ENCODE measurements at places on chromosomes 2 and 18.

- peak overlapping the region; percentile 82 for H3K27ac ChIP-seq
- H3K4me1 ChIP-seq: peaks cover 65% of the 10 kb centered on the region
- H3K36me3 ChIP-seq: peaks cover 37% of the 10 kb centered on the region
- H3K27me3 ChIP-seq: no peaks in the 10 kb centered on the region
- peak overlapping the region; percentile 59 for H3K4me3 ChIP-seq
Observed at GRCh38 chr2:48343571-48344440, 186.1 kb upstream of the STON1 start.

- H3K27ac ChIP-seq: no peak overlapping the region
- no peak overlapping the region for H3K4me3 ChIP-seq
- H3K4me1 ChIP-seq: peaks cover 6% of the 10 kb centered on the region
- DNase-seq: no peak
Observed at GRCh38 chr18:14092625-14093306, 39.5 kb downstream of the ZNF519 start.

GRCh38 chr2:8704906-8705305 lies 23.1 kb downstream of the ID2 start:
- H3K4me3 ChIP-seq: no peak overlapping the region
- no peak for DNase-seq
- H3K27me3 ChIP-seq: no peaks in the 10 kb centered on the region
- no peak overlapping the region for H3K27ac ChIP-seq
- no peaks in the 10 kb centered on the region for H3K36me3 ChIP-seq
- no peaks in the 10 kb centered on the region for H3K4me1 ChIP-seq

GRCh38 chr2:39679805-39680204 lies 14.1 kb downstream of the TMEM178A start:
- H3K4me3 ChIP-seq: no peak overlapping the region
- H3K4me1 ChIP-seq: no peaks in the 10 kb centered on the region
- no peak for DNase-seq
- no peaks in the 10 kb centered on the region for H3K36me3 ChIP-seq

GRCh38 chr2:28128281-28128950 lies 237.9 kb downstream of the BABAM2 start:
- no peaks in the 10 kb centered on the region for H3K27me3 ChIP-seq
- DNase-seq: no peak
- no peak overlapping the region for H3K27ac ChIP-seq
- no peaks in the 10 kb centered on the region for H3K4me1 ChIP-seq
- peaks cover 8% of the 10 kb centered on the region for H3K36me3 ChIP-seq
- H3K4me3 ChIP-seq: no peak overlapping the region

GRCh38 chr2:64757126-64757525 lies 103.4 kb upstream of the SERTAD2 start:
- H3K27ac ChIP-seq: no peak overlapping the region
- H3K4me1 ChIP-seq: peaks cover 13% of the 10 kb centered on the region
- H3K4me3 ChIP-seq: no peak overlapping the region
- H3K36me3 ChIP-seq: no peaks in the 10 kb centered on the region

GRCh38 chr2:207711750-207712530 lies 500 bp downstream of the CCNYL1 start:
- peaks cover 5% of the 10 kb centered on the region for H3K36me3 ChIP-seq
- peaks cover 29% of the 10 kb centered on the region for H3K4me1 ChIP-seq
- peak; percentile 68 for DNase-seq
- H3K4me3 ChIP-seq: peak overlapping the region; percentile 96
- H3K27me3 ChIP-seq: no peaks in the 10 kb centered on the region

- peaks cover 3% of the 10 kb centered on the region for H3K4me1 ChIP-seq
- H3K27me3 ChIP-seq: peaks cover 22% of the 10 kb centered on the region
- H3K4me3 ChIP-seq: no peak overlapping the region
- no peaks in the 10 kb centered on the region for H3K36me3 ChIP-seq
Observed at GRCh38 chr2:119435081-119435952, 3.7 kb downstream of the TMEM37 start.

DNA sequence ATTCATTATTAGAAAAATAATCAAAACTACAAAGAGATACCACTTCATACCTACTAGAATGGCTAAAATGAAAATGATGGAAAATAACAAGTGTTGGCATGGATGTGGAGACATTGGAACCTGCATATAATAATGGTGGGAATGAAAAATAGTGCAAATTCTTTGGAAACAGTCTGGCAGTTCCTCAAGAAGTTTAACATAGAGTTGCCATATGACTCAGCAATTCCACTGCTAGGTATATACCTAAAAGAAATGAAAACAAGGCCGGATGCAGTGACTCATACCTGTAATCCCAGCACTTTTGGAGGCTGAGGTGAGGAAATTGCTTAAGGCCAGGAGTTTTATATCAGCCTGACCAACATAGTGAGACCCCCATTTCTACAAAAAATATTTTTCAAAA lies 41.6 kb upstream of the ACYP2 start:
- H3K27me3 ChIP-seq: no peaks in the 10 kb centered on the region
- H3K4me1 ChIP-seq: peaks cover 3% of the 10 kb centered on the region
- H3K36me3 ChIP-seq: no peaks in the 10 kb centered on the region
- peak; percentile 8 for DNase-seq
- H3K27ac ChIP-seq: no peak overlapping the region

GRCh38 chr18:39779926-39780325 lies 2175.1 kb upstream of the PIK3C3 start:
- H3K27ac ChIP-seq: no peak overlapping the region
- no peak overlapping the region for H3K4me3 ChIP-seq
- no peaks in the 10 kb centered on the region for H3K36me3 ChIP-seq
- H3K27me3 ChIP-seq: no peaks in the 10 kb centered on the region

DNA sequence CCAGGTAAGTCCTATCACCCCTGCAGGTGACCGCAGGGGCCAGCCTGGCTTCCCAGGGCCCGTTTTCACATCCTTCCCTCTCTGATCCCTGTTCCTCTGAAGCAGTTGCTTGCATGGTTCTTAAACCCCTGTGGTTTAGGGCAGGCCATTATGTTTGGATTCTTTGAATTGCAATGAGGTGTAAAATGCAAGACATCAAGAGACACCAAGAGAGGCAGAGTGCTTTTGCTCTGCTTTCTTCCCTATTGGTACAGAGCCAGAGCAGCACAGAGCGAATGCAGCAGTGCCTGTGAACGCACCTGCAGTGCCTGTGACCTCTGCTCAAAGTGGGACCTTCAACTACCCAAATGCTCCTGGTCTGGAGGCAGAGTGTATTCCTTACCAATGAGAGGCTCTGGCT lies 7.6 kb downstream of the RFX8 start:
- no peak overlapping the region for H3K27ac ChIP-seq
- H3K4me3 ChIP-seq: no peak overlapping the region
- no peaks in the 10 kb centered on the region for H3K4me1 ChIP-seq
- H3K36me3 ChIP-seq: no peaks in the 10 kb centered on the region

DNA sequence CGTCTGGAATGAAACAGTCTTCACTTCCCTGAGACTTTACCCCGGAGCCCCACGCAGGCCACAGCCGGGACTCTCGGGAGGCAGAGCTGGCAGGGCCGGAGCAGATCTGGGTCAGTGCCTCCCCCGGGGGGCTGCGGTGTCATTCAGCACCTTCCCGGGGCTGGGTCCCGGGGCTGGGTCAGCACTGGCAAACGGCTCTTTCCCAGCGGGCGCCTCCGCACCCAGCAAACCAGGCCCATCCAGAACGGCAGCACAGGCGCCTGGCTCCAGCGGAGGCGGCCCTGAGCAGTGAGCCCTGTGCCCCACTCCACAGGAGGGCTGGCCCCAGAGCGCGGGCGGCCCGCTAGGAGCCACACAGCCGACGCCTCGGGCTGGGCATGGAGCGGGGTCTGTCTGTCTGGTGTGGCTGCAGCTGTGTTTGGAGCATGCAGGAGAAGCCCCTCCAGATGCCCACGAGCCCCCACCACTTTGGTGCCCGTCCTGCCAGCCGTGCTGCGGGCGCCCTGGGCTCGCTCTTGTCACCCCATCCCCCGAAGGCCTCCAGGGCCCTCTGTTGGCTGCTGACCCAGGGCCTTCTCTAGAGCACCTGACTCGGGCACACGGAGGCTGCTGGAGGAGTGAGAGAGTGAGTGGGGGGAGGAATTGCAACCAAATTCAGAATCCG lies 132.1 kb upstream of the CTDP1 start:
- no peak overlapping the region for H3K4me3 ChIP-seq
- H3K27ac ChIP-seq: no peak overlapping the region
- H3K27me3 ChIP-seq: no peaks in the 10 kb centered on the region

All from activated CD8-positive, alpha-beta T cell treated with anti-CD3 and anti-CD28 coated beads for 36 hours (primary cell).